ENCODE measurements at places on chromosomes 4 and X.

GRCh38 chrX:48025561-48025960 is 18.8 kb downstream of the SPACA5 start:
- peak; percentile 51 for DNase-seq

GRCh38 chr4:27861802-27862201 is 1001.2 kb downstream of the STIM2 start:
- DNase-seq: no peak

DNA sequence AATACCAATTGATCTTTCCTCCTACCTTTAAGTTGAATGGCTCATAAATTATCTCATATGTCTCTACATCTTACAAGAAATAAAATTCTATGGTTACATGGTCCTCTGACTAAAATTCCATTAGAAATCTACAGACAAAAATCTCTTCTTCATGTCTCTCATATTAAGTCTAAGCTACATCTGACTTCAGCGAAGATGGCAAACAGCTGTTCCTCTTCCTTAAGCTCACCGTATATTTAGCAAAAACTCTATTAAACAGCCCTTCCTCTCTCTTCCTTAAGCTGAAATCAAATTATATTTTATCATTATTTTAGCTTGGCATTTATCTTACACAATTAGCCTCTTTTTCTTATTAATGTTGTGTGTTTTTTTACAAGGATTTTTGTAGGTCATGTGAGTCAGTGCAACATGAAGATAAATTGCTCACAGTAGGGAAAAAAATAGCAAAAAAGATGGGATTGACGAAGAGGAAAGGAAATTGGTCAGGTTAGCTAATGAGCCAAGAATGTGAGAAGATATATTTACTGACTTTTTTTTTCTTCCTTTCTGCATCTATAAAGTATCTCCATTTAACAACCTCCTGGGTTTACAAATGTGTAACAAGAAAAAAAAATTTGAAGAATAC is 2412.8 kb downstream of the ARAP2 start:
- DNase-seq: no peak

DNA sequence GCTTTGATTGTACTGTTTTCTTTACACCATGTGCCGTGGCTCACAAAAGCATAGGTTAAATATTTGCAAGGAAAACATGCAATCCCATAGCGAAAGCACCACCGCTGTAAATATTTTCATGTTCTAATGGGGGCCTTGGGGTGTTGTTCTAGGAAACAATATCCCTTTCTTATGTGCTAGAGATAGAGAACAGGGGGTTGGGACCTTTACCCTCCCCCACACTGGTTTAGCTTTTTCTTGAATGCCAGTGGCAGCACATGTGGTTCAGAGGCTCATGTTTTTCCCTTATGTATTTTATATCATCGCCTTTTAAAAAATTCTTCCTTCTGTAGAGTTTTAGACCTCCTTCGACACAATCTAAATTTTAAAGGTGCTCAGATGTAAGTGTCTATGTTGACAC is 422.6 kb upstream of the TENM3 start:
- DNase-seq: no peak

GRCh38 chr4:186887291-186887700 is 163.6 kb upstream of the FAT1 start:
- no peak for DNase-seq

- no peak for DNase-seq
Measured at GRCh38 chrX:110846071-110846470, 50.5 kb upstream of the CHRDL1 start.
